Aortic smooth muscle cell (primary cell): ENCODE measurements at places on chromosomes 16 and 17. TPM values are rescaled to one million over a fixed set of nuclear protein-coding genes. Genes with fewer than 3 reads are reported as not detected.

The TBX2 gene
- 72.3 and 98.3 TPM in 2 replicates for total RNA-seq

The CDRT15 gene
- total RNA-seq, result not detected in 2 replicates

The TAOK1 gene
- total RNA-seq, result 57.9 and 61.3 TPM in 2 replicates

The CSH2 gene
- total RNA-seq, result not detected in 2 replicates

The KRTAP3-1 gene
- total RNA-seq, result not detected in 2 replicates
